Small intestine (tissue), 16 donors: ENCODE measurements at places on chromosomes 6 and 20. TPM values are rescaled to one million over a fixed set of nuclear protein-coding genes. Genes with fewer than 3 reads are reported as not detected.
A peak's percentile ranks its signal among the peaks of the same experiment; 100 is the strongest.

GRCh38 chr6:128259029-128259724, 261.2 kb downstream of the PTPRK start:
- H3K4me3 ChIP-seq: no peak overlapping the region
- peaks cover 3% of the 10 kb centered on the region for H3K4me1 ChIP-seq
- peaks cover 5% of the 10 kb centered on the region for H3K36me3 ChIP-seq
- no peak overlapping the region for H3K27ac ChIP-seq
- DNase-seq: no peak

DNA sequence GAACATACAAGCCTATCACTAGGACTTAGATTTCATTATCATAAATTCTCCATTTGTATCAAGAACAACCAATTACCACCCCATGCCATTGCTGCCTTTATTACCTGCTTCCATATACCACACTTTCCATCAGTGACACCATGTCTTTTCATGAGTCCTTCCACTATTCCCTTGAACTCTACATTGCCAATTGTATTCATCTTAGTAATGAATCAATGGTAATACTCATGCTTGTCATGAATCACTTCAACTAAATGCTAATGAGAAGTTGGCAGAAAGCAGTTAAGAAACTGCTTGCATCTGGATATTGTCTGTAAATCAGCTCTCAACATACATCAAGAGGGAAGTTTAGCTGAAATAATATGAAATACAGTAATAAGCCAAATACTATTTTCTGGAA, 61.2 kb upstream of the RNF217 start:
- no peaks in the 10 kb centered on the region for H3K27me3 ChIP-seq
- no peak overlapping the region for H3K27ac ChIP-seq
- DNase-seq: no peak
- no peaks in the 10 kb centered on the region for H3K36me3 ChIP-seq
- no peaks in the 10 kb centered on the region for H3K4me1 ChIP-seq

DNA sequence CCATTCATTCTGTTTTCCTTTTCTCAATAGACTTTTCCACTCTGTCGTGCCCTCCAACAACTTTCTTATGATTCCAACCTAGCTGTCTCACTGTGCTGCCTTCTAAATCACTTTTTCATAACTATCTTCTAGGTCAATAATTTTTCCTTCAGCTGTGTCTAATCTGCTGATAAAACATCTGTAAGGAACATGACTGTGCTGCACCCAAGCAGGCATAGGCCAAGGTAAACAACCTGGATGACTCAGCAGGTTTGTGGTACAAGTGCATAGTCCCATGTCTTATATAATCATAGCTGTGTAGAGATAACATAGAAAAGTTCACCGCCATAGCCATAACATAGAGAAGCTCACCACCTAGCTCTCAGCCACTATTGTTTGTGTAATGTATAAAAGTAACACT, 332.3 kb downstream of the PLCB1 start:
- H3K27me3 ChIP-seq: no peaks in the 10 kb centered on the region
- no peaks in the 10 kb centered on the region for H3K4me1 ChIP-seq
- H3K36me3 ChIP-seq: no peaks in the 10 kb centered on the region
- no peak overlapping the region for H3K27ac ChIP-seq
- no peak for DNase-seq

DNA sequence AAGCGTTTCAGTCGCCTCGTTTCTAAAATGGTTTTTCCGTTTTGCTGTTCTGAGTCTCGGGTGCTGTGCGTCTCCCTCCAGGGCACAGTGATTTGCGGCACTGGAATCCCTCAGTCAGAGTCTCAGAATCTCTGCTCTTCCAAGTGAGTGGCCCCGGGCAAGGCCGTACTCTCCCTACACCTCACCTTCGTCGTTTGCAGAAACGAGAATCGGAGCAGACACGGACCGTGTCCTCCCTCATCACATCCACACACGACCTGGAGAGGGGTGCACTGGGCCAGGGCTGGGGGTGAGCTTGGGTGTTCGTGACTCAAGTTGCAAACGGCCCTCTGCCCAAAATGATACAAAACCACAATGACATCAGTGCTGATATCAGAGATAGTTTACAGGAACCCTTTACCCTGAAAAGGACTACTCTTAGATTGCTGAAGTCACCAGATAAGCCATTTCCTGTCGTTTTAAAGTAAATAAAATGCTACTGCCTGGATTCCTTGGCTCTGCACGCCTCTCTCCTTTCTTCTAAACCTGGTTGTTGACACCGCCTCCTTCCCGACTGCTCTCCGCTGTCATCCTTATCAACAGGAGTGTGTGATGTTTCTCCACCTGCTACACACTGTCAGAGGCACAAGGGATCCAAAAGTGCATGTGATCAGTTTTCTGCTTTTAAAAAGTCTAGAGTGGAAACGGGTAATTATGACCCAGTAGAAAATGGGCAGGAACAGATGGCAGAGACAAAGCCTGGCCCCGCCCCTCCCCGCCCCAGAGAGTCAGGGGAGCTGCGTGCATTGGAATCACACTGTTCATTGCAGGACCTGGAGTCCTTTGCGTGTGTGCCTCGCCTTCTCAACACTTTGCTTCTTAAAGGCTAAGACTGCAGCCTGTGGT, 38.4 kb downstream of the KIF25 start:
- no peaks in the 10 kb centered on the region for H3K36me3 ChIP-seq
- peak; percentile 36 for DNase-seq
- H3K4me3 ChIP-seq: no peak overlapping the region
- no peaks in the 10 kb centered on the region for H3K4me1 ChIP-seq
- no peaks in the 10 kb centered on the region for H3K27me3 ChIP-seq

DNA sequence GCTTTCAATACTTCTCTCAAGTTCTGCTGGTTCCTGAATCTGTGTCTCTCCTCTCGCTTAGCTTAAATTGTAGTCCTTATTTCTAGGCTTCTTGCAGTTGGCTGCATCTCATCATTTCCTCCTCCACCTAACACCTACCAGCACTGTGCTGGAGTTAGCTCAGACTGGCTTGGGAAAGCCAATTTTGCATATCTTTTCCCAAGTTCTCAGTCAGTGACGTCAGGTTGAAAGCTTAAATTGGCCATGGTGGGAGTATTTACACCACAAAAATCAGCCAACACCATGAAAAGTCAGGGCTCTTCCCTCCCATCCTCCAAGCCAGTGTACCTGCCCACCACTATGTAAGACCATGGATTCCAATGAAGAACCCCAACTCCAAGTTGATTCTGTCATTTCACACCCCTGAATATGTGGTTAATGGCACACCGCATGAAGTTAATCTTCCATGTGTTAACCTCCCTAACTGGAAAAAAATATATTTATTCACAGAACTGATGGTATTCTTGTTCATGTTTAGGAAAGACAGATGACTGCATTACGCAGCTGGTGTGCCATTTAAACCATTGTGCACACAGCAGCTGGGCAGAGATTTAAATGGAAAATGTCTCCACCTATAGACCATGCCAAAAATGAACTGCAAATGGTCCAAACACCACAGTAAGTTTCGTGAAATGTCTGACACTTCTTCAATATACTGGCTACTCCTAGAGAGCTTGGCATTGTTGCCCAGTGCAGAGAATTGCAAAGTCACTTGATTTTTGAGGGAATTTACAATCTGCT, 274.1 kb upstream of the MAP3K7 start:
- no peaks in the 10 kb centered on the region for H3K36me3 ChIP-seq
- no peak overlapping the region for H3K27ac ChIP-seq
- no peak overlapping the region for H3K4me3 ChIP-seq
- H3K4me1 ChIP-seq: no peaks in the 10 kb centered on the region
- H3K27me3 ChIP-seq: no peaks in the 10 kb centered on the region

GRCh38 chr6:128631031-128631430, 110.6 kb upstream of the PTPRK start:
- no peaks in the 10 kb centered on the region for H3K36me3 ChIP-seq
- H3K27ac ChIP-seq: no peak overlapping the region
- no peaks in the 10 kb centered on the region for H3K27me3 ChIP-seq

- no peak for DNase-seq
- H3K36me3 ChIP-seq: no peaks in the 10 kb centered on the region
- H3K27ac ChIP-seq: no peak overlapping the region
- H3K27me3 ChIP-seq: peaks cover 3% of the 10 kb centered on the region
- H3K4me1 ChIP-seq: no peaks in the 10 kb centered on the region
- H3K4me3 ChIP-seq: no peak overlapping the region
These were observed 198.4 kb upstream of the TENT5A start for GRCh38 chr6:81950877-81951276.

GRCh38 chr20:58309591-58310290, at the start of gene RAB22A:
RAB22A (plus strand) TSS chr20:58309715; CDS start chr20:58309977, 262 bp downstream.
- peak within 1 kb of the TSS; percentile 85 for H3K4me3 ChIP-seq
- DNase-seq: peak; percentile 80
- peaks cover 5% of the 10 kb centered on the region for H3K36me3 ChIP-seq
- peak within 1 kb of the TSS; percentile 80 for H3K27ac ChIP-seq
- no peaks in the 10 kb centered on the region for H3K27me3 ChIP-seq

DNA sequence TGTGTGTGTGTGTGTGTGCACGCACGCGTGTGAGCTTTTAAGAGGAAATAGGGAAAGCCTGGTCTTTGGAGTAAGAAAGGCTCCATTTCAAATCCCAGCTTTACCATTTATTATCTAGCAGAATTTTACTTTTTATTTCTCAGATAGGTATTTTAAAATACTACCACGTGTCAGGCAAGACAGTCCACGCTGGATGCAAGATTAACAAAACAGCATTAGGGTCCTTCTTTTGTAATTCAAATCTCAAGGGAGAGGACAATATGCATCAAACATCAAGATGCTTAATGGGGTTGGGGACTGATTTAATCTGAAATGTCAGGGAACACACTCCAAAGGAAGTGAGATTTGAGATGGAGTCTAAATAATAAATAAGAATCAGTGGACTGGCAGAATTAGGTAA, 768.8 kb downstream of the PHF3 start:
- no peak for DNase-seq
- H3K4me3 ChIP-seq: no peak overlapping the region
- no peaks in the 10 kb centered on the region for H3K36me3 ChIP-seq

DNA sequence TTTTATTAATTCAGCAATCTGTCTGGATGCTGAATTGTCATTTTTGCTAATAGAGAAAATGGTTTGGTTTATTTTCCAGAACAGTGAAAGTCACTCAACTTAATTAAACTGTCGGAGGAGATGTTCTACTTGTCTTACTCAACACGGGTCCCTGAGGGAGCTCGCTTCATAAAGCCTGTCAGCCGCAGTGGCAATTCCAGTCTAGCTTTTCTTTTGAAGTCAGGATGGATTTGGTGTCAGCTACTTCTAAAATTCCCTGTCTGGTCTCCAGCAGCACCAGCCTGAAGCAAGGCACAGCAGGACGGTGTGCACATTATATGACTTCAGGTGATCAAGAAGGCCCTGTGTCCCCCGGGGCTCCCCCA, 261.5 kb downstream of the SLC24A3 start:
- H3K4me3 ChIP-seq: no peak overlapping the region
- no peaks in the 10 kb centered on the region for H3K36me3 ChIP-seq
- no peaks in the 10 kb centered on the region for H3K4me1 ChIP-seq
- no peak for DNase-seq
- H3K27me3 ChIP-seq: no peaks in the 10 kb centered on the region
- no peak overlapping the region for H3K27ac ChIP-seq

GRCh38 chr20:36297656-36298055, 8.5 kb upstream of the DLGAP4 start:
- H3K27ac ChIP-seq: no peak overlapping the region
- peaks cover 8% of the 10 kb centered on the region for H3K27me3 ChIP-seq
- H3K4me1 ChIP-seq: no peaks in the 10 kb centered on the region
- DNase-seq: no peak
- no peaks in the 10 kb centered on the region for H3K36me3 ChIP-seq
- H3K4me3 ChIP-seq: no peak overlapping the region

GRCh38 chr20:53061192-53062108, 89.3 kb downstream of the TSHZ2 start:
- no peak for DNase-seq
- H3K36me3 ChIP-seq: no peaks in the 10 kb centered on the region
- no peak overlapping the region for H3K4me3 ChIP-seq
- no peaks in the 10 kb centered on the region for H3K4me1 ChIP-seq

DNA sequence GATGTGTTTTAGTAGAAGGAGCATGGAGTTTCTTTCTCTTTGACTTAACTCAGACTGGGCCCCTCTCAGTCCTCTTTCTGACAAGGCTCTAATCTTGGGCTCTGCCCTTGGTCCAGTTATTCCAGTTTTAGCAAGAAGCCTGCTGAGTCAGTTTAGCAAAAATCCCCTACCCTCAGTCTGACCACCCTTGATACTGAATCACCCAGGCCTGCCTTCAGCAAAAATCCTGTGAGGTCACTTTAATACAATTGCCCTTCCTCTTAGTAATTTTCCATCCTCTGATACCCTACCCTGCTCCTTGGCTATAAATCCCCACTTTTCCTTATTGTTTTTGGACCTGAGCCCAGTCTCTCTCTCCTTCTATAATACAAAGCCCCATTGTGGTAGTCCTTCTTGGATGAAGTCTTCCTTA, 326.7 kb upstream of the NOX3 start:
- no peaks in the 10 kb centered on the region for H3K27me3 ChIP-seq
- DNase-seq: peak; percentile 73
- H3K4me3 ChIP-seq: no peak overlapping the region
- no peaks in the 10 kb centered on the region for H3K4me1 ChIP-seq
- no peaks in the 10 kb centered on the region for H3K36me3 ChIP-seq

- H3K4me1 ChIP-seq: no peaks in the 10 kb centered on the region
- H3K27me3 ChIP-seq: no peaks in the 10 kb centered on the region
- no peak for DNase-seq
- peaks cover 38% of the 10 kb centered on the region for H3K36me3 ChIP-seq
- no peak overlapping the region for H3K4me3 ChIP-seq
These were observed 55.8 kb upstream of the SCML4 start for GRCh38 chr6:107879941-107880340.

DNA sequence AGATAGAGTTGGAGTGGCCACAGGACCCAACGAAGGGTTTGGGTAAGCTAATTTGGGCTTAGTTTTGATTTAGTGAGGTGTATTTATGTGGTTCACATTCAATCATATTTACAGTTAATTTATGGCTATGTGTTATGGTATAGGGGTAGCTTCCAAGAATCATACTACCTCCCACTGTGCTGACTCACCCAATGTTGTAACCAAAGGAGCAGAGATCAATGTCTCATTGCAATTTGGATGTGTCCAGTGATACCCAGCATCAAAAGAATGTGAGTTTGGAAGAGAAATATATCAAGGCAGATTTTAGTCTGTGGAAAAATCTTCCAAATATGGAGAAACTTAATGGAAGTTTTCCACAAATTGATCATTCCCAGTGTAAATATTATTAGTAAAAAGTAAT, 25.3 kb upstream of the SMIM8 start:
- peaks cover 2% of the 10 kb centered on the region for H3K27me3 ChIP-seq
- H3K36me3 ChIP-seq: no peaks in the 10 kb centered on the region
- H3K4me1 ChIP-seq: no peaks in the 10 kb centered on the region
- H3K4me3 ChIP-seq: no peak overlapping the region
- no peak for DNase-seq
- no peak overlapping the region for H3K27ac ChIP-seq

- no peak for DNase-seq
- no peaks in the 10 kb centered on the region for H3K4me1 ChIP-seq
- no peak overlapping the region for H3K4me3 ChIP-seq
- no peaks in the 10 kb centered on the region for H3K27me3 ChIP-seq
These were observed 63.2 kb upstream of the ARMH2 start for GRCh38 chr6:24861934-24862333.

WFDC5 gene
- not detected for polyA plus RNA-seq

FAM209B gene
- 0.27 TPM for polyA plus RNA-seq

GSTA2 gene
- polyA plus RNA-seq: 21.5 TPM

PCK1 gene
- 5.5 TPM for polyA plus RNA-seq

DPPA5 gene
- polyA plus RNA-seq: not detected
